Kidney (tissue), 22 donors: ENCODE measurements at places on chromosomes 3 and 15. TPM values are rescaled to one million over a fixed set of nuclear protein-coding genes. Genes with fewer than 3 reads are reported as not detected.

DNA sequence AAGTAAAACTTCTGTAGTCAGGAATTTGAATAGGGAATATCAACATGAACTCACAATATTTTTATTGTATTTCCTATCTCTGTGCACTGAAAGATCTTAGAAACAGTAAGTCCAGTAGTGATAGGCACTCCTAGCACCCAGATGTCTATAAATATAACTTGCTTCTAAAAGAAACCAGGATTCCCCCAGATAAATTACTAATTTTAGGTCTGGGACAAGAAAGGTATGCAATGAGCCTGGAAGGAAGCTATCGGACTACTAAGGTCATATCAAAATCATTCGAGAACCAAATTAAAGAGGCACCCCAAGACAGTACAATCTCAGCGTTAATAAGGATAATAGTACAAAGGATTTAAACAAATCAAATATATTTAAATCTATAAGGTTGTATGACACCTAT is 47.4 kb downstream of the CLDN18 start:
- no peak overlapping the region for H3K27ac ChIP-seq
- H3K27me3 ChIP-seq: no peaks in the 10 kb centered on the region
- peaks cover 4% of the 10 kb centered on the region for H3K36me3 ChIP-seq
- H3K4me1 ChIP-seq: no peaks in the 10 kb centered on the region
- no peak overlapping the region for H3K4me3 ChIP-seq

Gene LSMEM2
- 0.62 TPM for polyA plus RNA-seq

Gene ARHGEF26
- polyA plus RNA-seq: 3.9 TPM

Gene ZBED2
- polyA plus RNA-seq: 0.54 TPM
